ENCODE measurements at places on chromosomes 4 and X.

DNA sequence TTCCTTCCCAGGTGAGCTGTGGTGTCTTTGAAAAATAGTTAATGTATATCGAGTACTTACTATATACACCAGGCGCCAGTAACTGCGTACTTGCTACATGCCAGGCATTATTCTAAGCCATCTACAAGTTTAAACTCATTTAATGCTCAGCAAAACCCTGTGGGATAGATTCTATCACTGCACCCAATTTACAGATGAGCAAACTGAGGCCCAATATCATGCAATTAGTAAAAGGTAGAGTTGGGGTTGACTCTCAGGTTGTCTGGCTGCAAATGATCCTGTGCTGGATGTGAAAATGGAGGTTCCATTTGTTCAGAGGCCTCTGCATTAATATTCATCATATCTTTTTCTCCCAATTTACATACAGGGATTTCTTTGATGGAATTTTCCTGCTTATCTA, 17.6 kb downstream of the NKX3-2 start:
- no peak for DNase-seq

- no peak for DNase-seq
Measured at GRCh38 chr4:83855044-83855443, 319.1 kb downstream of the GPAT3 start.

GRCh38 chrX:121639781-121640180, 592.4 kb downstream of the GLUD2 start:
- no peak for DNase-seq

GRCh38 chr4:158912390-158912789, 143.6 kb downstream of the FNIP2 start:
- no peak for DNase-seq

GRCh38 chr4:113636438-113636818, 125.1 kb downstream of the CAMK2D start:
- no peak for DNase-seq

- DNase-seq = no peak
Measured at GRCh38 chrX:136204571-136204970, 46.6 kb downstream of the MAP7D3 start.

DNA sequence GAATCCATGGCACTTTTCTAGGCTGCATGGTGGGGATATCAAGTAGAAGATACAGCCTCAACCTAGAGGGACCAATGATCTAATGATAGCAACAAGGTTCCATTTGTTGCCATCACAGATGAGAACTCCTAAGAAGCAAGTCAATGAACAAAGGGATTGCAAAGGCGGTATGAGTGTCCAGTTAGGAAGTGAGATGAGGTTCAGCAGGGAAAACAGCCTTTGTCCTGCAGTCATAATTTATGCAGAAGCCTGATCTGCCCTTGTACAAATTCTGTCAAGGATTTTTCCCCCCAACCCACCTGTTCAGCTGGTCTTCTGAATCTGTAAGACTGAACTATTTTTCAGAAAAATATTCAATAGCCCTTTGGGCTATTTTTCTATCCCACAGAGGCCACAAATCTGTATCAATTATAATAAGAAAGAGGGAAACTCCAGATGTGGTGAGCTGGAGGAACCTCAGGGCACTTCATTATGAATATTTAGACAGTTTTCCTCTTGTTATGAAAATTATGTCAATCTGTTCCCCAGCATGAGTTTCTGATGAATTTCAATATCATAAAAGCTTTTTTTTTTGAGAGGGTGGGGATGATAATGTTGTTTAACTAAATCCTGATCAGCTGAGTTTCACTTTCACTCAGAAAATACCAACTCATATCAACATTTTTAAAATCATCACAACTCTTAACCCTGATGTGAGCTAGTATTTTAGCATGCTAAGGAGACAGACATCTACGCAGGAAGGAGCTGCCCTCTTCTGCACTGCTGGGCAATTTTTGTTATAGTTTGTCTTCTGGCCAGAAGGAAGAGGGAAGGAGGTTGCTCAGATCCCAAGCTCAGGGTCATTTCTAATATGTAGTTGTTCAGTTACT, 127.2 kb upstream of the MAP3K15 start:
- no peak for DNase-seq

GRCh38 chr4:25993395-25994185, 79.6 kb downstream of the SMIM20 start:
- DNase-seq = peak; percentile 31

GRCh38 chr4:184477201-184477999, 3.0 kb upstream of the IRF2 start:
- DNase-seq = no peak

Measured in HEK293T (cell line).